ENCODE measurements at places on chromosomes 2 and 18. TPM values are rescaled to one million over a fixed set of nuclear protein-coding genes. Genes with fewer than 3 reads are reported as not detected.

The MAP4K3 gene
- 31.5 TPM for total RNA-seq

The SLC9A4 gene
- 1.2 TPM for total RNA-seq

The GAD1 gene
- total RNA-seq: 1.6 TPM

The COL4A3 gene
- total RNA-seq: 6.2 TPM

The LNPK gene
- total RNA-seq: 6.8 TPM

The SATB2 gene
- total RNA-seq: 8.2 TPM

- H3K27me3 ChIP-seq: no peaks in the 10 kb centered on the region
- DNase-seq: no peak
- H3K27ac ChIP-seq: no peak overlapping the region
- H3K4me3 ChIP-seq: no peak overlapping the region
Measured at GRCh38 chr18:6837904-6838303, 108.4 kb downstream of the ARHGAP28 start.

- peak overlapping the region; percentile 45 for H3K27ac ChIP-seq
- no peaks in the 10 kb centered on the region for H3K27me3 ChIP-seq
- no peaks in the 10 kb centered on the region for H3K4me1 ChIP-seq
- H3K4me3 ChIP-seq: no peak overlapping the region
Measured at GRCh38 chr18:34809451-34810072, 99.5 kb downstream of the DTNA start.

DNA sequence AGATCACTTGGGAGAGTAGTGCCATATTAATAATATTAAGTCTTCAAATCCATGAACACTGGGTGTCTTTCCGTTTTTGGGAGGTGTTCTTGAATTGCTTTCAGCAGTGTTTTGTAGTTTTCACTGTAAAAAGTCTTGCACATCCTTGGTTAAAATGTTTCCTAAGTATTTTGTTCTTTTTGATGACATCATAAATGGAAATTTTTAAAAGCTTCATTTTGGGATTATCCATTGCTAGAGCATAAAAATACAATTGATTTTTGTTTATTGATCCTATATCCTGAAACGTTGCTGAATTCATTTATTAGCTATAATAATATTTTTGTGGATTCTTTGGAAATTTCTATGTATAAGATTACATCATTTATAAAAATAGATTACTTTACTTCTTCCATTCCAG, 96.8 kb downstream of the ARHGEF4 start:
- no peaks in the 10 kb centered on the region for H3K36me3 ChIP-seq
- H3K4me1 ChIP-seq: no peaks in the 10 kb centered on the region
- no peak overlapping the region for H3K27ac ChIP-seq

- no peaks in the 10 kb centered on the region for H3K4me1 ChIP-seq
- H3K36me3 ChIP-seq: no peaks in the 10 kb centered on the region
- H3K4me3 ChIP-seq: no peak overlapping the region
- no peaks in the 10 kb centered on the region for H3K27me3 ChIP-seq
Measured at GRCh38 chr2:150520033-150520432, 32.6 kb upstream of the RND3 start.

- no peak overlapping the region for H3K27ac ChIP-seq
- H3K4me3 ChIP-seq: no peak overlapping the region
- no peak for DNase-seq
- no peaks in the 10 kb centered on the region for H3K27me3 ChIP-seq
- H3K4me1 ChIP-seq: no peaks in the 10 kb centered on the region
Measured at GRCh38 chr2:15170070-15170775, 390.9 kb downstream of the NBAS start.

- H3K4me1 ChIP-seq: no peaks in the 10 kb centered on the region
- no peak overlapping the region for H3K27ac ChIP-seq
- H3K36me3 ChIP-seq: no peaks in the 10 kb centered on the region
Measured at GRCh38 chr2:15069149-15069548, 436.6 kb downstream of the LRATD1 start.

DNA sequence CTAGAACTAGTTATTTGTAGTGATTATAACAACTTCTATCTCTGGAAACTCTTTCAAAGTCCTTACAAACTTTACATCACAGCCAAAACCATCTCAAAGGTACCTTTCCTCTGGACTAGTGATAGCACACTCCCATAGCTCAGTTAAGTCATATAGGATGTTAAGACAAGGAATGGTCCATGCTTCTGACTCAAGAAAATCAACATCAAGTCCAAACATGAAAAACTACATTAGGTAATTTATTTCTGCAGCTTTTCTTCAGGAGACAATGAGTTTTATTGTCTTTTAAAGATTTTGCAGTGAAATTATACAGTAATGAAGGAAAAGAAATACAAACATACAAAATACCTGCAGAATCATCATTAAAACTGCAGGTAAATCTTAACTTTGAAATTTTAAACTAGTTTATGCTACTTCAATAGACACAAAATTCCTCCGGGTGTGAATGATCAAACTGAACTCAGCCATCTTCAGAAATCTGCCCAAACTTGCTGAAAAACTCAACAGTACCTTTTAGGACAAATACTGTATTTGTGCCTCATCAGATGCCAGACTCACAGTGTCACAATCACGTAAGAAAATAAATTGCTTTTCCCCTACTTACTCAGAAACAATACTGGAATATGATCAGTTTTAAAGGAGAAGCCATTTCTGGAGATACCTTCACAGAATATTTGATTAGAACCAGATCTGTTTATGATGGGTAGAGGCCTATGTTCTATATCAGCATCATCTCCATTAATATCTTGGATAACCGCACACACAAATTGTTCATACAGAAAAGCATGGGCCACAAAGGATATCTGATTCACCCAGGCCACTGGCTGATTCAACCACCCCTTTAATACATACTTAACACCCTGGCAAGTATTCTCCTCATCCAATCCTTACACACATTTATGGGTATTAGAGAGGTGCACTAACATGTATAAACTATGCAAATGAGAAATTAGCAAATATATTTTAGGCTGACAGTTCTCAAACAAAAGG, 2.6 kb downstream of the TMEM131 start:
- no peaks in the 10 kb centered on the region for H3K27me3 ChIP-seq
- DNase-seq: no peak
- peaks cover 5% of the 10 kb centered on the region for H3K4me1 ChIP-seq
- H3K4me3 ChIP-seq: no peak overlapping the region
- H3K36me3 ChIP-seq: no peaks in the 10 kb centered on the region
- no peak overlapping the region for H3K27ac ChIP-seq

- H3K4me1 ChIP-seq: no peaks in the 10 kb centered on the region
- no peaks in the 10 kb centered on the region for H3K36me3 ChIP-seq
- no peak overlapping the region for H3K27ac ChIP-seq
- DNase-seq: no peak
- no peak overlapping the region for H3K4me3 ChIP-seq
Measured at GRCh38 chr2:163210430-163210918, 371.9 kb upstream of the KCNH7 start.

- DNase-seq: no peak
- H3K27me3 ChIP-seq: no peaks in the 10 kb centered on the region
- no peaks in the 10 kb centered on the region for H3K36me3 ChIP-seq
- H3K4me1 ChIP-seq: no peaks in the 10 kb centered on the region
- H3K27ac ChIP-seq: no peak overlapping the region
Measured at GRCh38 chr2:5845798-5846330, 153.7 kb downstream of the SOX11 start.

DNA sequence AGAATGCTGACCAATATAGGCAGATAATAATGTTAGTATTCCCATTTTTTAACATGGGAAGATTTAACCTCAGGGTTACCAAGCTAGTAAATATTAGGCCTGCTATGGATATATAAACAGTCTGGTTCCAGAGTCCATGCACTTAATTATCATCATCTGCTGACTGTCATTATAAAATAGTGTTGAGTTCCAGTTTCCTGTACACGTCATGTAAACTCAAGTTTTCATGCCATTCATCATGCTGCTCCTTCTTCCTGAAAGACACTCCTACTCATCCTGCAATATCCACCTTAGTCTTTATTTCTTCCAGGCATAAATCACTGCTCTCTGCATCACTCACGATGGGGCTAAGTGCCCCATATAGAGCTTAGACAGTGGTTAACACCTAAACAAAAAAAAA, 420.8 kb upstream of the SPHKAP start:
- no peaks in the 10 kb centered on the region for H3K36me3 ChIP-seq
- no peak for DNase-seq
- no peaks in the 10 kb centered on the region for H3K27me3 ChIP-seq
- H3K4me3 ChIP-seq: no peak overlapping the region
- H3K4me1 ChIP-seq: no peaks in the 10 kb centered on the region
- H3K27ac ChIP-seq: no peak overlapping the region

DNA sequence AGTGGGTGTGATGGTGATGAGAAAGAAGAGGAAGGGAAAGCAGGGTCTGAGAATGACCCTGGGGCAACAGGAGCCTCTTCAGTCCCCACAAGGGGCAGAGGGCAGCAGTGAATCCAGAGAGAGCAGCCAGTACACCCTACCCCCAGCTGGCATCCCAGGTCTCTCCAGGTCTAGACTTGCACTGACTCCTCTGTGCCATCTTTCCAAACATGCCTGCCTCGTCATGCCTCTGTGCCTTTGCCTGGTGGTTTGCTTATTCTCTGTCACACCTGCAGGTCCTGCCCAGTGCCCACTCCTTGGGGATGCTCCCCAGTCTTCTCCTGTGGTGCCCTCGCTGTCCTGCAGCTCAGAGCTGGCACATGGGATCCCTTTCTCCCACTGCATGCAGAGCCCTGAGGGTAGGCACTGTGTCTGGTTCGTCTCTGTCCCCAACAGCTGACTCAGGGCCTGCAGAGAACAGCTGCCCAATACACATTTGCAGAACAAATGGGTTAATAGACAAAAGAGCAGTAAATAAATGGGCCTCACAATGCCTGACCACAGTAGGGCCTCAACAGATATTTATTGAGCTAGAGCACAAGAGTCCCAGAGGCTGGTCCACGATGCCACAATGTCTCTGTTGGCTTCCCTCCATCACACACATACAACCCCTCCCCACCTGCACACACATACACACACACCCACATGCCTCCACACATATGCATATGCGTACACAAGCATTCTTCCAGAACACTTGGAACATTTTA, 89.8 kb downstream of the HS1BP3 start:
- H3K4me3 ChIP-seq: no peak overlapping the region
- DNase-seq: peak; percentile 10
- H3K27me3 ChIP-seq: no peaks in the 10 kb centered on the region
- no peaks in the 10 kb centered on the region for H3K36me3 ChIP-seq
- H3K27ac ChIP-seq: no peak overlapping the region

GRCh38 chr2:69785358-69785757, 43.4 kb downstream of the ANXA4 start:
- no peaks in the 10 kb centered on the region for H3K4me1 ChIP-seq
- no peaks in the 10 kb centered on the region for H3K36me3 ChIP-seq
- H3K27ac ChIP-seq: no peak overlapping the region
- H3K4me3 ChIP-seq: no peak overlapping the region
- DNase-seq: no peak
- no peaks in the 10 kb centered on the region for H3K27me3 ChIP-seq

DNA sequence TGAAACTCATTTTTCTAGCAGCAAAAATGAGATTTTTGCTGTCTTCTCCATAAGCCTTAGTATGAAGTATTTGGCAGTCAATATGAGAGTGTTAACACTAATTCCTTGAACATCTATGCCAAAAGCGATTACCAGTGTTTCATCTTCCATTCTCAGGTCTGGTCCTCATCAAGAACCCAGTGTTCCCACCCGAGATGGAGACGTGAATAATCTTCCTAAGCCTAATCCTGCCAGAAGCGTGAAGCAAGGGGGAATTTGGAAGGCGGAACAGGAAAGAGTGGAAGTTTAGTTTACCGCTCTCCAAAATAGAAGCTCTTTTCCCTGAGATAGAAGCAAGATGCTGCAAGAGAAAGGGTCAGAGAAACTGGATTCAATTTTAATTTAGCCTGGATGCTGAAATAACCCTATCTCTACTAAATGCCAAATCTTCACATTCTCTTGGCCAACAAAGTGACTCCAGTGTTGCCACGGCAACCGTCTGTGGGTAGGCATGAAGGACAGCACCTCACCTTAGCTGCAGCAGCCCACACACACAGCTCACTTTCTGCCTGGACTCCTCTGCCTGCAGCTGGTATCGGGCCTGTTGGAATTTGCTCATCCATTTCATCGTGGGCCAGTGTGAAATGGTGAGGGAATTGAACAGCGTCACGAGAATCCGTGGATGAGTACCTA, 711.1 kb downstream of the CBLN2 start:
- no peak overlapping the region for H3K4me3 ChIP-seq
- no peak for DNase-seq
- H3K4me1 ChIP-seq: no peaks in the 10 kb centered on the region
- H3K27me3 ChIP-seq: no peaks in the 10 kb centered on the region

- H3K4me3 ChIP-seq: no peak overlapping the region
- H3K4me1 ChIP-seq: no peaks in the 10 kb centered on the region
- no peak overlapping the region for H3K27ac ChIP-seq
- no peaks in the 10 kb centered on the region for H3K27me3 ChIP-seq
Measured at GRCh38 chr2:190210471-190210870, 109.2 kb downstream of the HIBCH start.

DNA sequence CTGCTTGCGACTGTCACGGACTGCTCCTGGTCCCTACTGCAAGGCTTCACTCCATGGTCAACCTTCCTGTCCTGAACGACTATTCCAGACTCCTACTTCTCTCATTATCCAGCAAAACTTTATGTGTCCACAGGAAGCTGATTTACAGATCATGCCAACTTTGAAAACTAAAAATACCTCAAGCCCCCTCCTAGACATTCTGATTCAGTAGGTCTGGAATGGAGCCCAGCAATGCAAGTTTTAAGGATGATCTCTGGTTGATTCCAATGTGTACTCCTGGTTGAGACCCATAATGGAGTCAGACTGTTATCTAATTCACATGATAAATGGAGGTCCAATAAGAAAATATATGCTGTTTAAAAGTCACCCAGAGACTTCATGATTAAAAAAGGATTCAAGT, 13.1 kb upstream of the LRATD1 start:
- no peak overlapping the region for H3K4me3 ChIP-seq
- no peaks in the 10 kb centered on the region for H3K27me3 ChIP-seq
- H3K27ac ChIP-seq: no peak overlapping the region
- H3K4me1 ChIP-seq: no peaks in the 10 kb centered on the region
- DNase-seq: no peak

DNA sequence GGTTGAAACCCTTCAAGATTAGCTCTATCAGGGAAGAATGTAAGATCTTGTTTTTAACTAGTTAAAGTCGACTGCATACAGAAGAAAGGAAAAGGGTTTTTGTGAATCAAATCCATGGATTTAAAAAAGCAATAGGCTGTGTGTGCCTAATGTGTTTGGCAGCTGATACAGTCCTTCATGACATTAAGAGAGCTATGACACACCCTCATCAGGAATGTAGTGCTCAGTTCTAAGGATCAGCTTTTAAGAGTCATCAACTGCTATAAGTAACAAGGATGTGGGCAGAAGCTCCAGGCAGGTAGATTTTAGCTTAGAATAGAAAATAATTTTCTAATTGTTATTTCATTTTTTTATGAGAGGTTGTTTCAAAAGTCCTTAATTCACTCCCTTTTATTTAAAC, 52.9 kb downstream of the PPP1R1C start:
- H3K36me3 ChIP-seq: no peaks in the 10 kb centered on the region
- H3K4me3 ChIP-seq: no peak overlapping the region
- H3K27me3 ChIP-seq: no peaks in the 10 kb centered on the region
- no peaks in the 10 kb centered on the region for H3K4me1 ChIP-seq

GRCh38 chr2:149038442-149039212, at the start of gene LYPD6B:
Gene LYPD6B (plus strand): TSS chr2:149038699. CDS start chr2:149130949, 92,250 bp downstream.
- H3K4me3 ChIP-seq: no peak within 1 kb of the TSS
- no peak within 1 kb of the TSS for H3K27ac ChIP-seq
- DNase-seq: no peak
- no peaks in the 10 kb centered on the region for H3K36me3 ChIP-seq
- no peaks in the 10 kb centered on the region for H3K4me1 ChIP-seq

Data from uterus (tissue), 4 donors.